ENCODE measurements at places on chromosomes 16 and 17.

GRCh38 chr17:82320956-82321927 lies 3.8 kb upstream of the CD7 start:
- DNase-seq: peak; percentile 62

- DNase-seq: no peak
Measured at GRCh38 chr16:48914070-48914469, 304.1 kb upstream of the N4BP1 start.

GRCh38 chr17:66549311-66549704 lies 246.9 kb downstream of the PRKCA start:
- no peak for DNase-seq

DNA sequence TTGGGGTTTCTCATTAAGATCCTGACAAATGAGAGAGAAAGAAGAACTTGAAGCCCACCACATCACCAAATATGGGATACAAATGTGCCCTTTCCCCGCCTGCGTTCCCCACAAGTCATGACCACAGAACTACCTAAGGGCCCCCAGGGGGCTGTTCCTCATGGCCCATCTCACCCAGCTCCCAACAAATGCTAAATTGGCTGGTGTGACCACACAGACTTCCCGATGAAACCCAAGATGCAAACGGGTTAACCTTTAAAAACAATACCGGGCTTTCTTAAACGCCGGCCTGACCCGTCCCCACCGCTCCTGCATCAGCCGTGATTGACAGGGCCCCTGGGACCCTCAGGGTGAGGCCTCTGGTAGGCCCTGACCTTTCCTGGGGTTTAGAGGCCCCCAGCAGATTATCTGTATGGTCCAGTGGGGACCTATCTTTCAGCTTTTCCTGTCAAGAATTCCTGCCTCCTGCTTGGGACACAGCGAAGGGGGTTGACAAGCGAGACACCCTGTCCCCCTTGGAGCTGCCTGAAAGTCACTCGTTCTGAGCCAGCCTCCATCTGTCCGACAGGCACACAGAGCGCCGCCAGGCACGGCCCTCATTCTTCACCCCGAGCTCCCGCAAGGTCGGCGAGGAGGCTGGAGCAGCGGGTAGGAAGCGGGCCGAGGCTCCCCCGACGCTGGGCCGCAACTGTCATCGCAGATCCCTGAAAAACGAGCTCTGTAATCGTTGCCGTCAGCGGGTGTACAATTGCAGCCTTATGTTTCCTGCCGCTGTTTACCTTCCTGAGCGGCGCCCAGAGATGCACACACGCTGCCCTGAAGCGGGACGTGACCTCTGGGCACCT lies 300.1 kb downstream of the FOXL1 start:
- DNase-seq: no peak

- DNase-seq: no peak
Measured at GRCh38 chr17:489758-490329, 137.2 kb upstream of the RPH3AL start.

GRCh38 chr17:44197107-44197506 lies 2.6 kb downstream of the ATXN7L3 start:
- DNase-seq: no peak

- DNase-seq: no peak
Measured at GRCh38 chr16:55036371-55036821, 105.7 kb downstream of the IRX5 start.

DNA sequence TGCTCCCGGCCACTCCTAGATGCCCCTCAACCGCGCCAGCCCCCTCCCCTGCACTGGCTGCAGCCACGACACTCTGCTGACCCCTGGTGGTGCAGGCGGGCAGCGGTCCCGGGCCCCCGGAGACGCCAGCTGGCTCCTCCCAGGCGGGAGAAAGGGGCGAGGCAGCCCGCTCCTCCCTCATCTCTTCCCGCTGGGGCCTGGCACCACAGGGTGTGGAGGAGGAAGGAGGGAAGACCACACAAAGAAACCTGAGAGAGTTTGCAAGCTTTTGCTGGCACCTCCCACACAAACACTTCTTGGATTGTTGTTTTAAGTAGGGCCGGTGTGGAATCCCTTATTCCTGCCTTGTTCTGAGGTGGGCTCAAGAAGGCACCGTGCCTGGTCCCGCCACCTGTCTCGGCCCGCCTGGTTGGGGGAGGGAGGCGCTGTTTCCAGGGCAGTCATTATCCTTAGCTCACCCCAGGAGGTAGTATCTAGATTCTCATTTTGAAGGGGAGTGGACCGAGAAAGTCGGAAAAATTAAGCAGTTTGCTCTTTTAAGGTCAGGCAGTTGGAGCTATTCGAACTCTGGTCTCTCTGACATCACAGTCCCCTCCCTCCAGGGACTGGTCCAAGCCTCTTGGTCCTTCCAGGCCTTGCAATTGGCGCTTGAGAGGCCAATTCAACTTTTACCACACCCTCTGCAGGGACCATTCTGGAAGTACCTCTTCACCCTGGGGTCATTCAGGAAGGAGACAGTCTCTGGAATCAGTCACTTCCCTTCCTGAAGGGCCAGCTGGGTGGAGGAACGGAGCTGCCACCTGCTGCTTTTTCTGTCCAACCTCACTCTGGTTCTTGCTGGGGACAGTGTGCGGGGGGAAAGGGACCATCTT lies 959 bp upstream of the ANKRD13B start:
- peak; percentile 65 for DNase-seq

DNA sequence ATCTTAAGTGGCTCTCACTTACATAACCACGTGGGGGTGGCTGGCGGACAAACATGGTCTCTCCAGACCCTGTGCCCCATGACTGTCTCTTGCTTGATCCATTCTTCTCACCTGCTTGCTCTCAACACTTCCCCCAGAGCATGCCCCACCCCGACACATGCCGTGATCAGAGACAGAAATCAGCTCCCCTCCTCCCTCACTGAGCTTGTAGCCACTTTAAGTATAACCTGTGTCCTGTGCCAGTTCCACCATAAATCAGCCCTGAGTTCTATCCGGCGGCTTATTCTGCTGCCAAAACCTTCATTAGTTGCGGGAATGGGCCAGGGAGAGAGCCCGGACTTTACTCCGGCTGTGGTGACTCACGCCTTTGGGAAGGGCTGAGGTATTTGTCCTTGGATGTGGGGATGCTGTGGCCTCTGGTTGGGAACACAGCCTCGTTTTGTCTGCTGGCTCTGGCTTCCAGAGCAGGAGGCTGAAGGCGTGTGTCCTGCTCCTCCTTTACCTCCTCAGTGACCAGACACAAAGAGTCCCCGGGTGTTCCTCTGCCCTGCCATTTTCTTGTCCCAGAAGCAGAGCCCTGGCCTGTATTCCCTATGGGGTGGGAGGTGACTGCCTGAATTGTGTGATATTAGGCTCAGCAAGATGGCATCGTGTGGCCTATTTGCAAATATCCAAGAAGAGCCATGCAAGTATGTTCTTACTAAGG lies 21.1 kb downstream of the ANKRD40 start:
- DNase-seq: no peak
